ENCODE measurements at places on chromosomes 7 and 10.

DNA sequence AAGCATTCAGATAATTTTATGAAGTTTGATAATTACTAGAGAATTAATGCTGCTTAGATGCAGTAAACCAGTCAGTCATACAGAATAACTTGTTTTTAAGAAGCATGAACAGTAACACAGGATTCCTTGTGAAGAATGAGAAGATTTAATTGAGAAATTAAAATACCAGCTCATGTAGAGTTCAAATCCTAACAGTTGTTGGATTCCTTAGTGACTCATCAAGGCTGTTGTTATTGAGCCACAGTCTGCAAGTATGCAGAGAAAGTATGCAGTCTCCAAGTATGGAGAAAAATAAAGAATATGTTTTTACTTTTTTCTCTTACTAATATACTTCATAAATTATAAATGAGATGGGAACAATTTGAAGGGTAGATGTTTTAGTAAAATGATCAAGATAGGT lies 30.2 kb upstream of the CYP26C1 start:
- DNase-seq: peak; percentile 27

GRCh38 chr7:82263920-82264782 lies 179.4 kb downstream of the CACNA2D1 start:
- DNase-seq: no peak

DNA sequence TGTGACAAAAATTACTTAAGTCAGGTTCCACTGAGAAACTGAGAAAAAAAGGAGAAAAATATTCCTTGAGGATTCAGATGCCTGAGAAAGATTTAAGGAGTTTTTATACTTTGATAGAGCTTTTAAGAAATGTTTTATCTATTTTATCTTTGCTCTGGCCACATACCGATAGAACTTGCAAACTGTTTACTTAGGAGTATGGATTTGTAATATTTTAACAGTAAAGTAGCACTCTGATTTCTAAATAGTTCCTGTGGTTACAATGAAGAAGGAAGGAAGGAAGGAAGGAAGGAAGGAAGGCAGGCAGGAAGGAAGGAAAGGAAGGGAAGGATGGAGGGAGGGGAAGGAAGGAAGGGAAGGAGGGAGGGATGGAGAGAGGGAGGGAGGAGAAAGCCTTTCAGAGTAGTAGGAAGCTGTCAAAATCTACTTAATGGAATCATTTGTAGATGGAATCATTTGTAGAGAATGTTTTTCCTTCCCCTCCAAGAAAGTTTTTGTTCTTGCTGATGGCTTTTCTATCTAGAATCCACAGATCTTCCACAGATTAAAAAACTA lies 489.0 kb upstream of the ANKRD30A start:
- no peak for DNase-seq

- peak; percentile 67 for DNase-seq
Measured at GRCh38 chr10:70679498-70679897, 7.2 kb downstream of the ADAMTS14 start.

- DNase-seq: no peak
Measured at GRCh38 chr10:2121929-2122328, 384.6 kb upstream of the ADARB2 start.

DNA sequence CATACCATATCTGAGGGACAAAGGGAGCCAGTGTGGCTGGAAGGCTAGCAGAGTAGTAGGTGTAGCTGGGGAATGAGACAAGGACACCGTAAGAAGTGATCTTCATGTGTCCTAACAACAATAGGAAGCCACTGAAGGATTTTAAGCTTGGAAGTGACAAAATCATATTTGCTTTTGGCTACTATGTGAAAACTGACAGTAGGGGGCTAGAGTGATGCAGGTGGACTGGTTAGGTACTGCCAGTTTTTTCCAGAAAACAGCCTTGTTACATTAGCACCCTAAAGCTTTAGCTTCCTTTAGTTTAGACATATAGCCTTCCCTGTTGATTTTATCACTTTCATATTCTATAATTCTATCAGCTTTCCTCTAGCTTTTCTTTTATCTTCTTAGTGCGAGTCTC lies 637.1 kb downstream of the ANKRD7 start:
- DNase-seq: no peak

DNA sequence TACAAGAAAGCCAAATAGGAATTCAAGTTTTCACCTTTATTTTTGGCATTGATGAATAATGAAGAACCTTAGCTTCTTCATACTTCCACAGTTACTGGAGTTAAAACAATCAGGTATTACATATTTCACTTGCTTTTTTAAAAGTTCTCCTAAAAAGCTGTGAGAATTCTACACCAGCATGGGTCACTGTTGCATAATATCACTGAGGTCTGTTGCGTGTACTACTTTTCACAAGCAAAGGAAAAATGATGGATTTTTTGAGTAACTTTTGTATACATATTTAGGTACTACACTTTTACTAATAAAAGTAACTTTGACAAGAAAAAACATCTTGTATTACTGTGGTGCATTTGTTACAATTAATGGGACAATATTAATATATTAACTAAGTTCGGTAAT lies 15.2 kb downstream of the FAM24B start:
- DNase-seq: no peak

GRCh38 chr7:50660040-50660829 lies 95.0 kb upstream of the DDC start:
- DNase-seq: no peak

- no peak for DNase-seq
Measured at GRCh38 chr10:33798754-33799153, 464.3 kb upstream of the NRP1 start.

All from AG09319 (cell line).